Posterior vena cava (tissue), 2 donors: ENCODE measurements at places on chromosomes 6 and 20. TPM values are rescaled to one million over a fixed set of nuclear protein-coding genes. Genes with fewer than 3 reads are reported as not detected.

The CLDN20 gene
- not detected for total RNA-seq

The MUC21 gene
- not detected for total RNA-seq

The LINC00237 gene
- not detected for total RNA-seq

The ATF6B gene
- total RNA-seq: 63.1 TPM

The SLC12A5 gene
- not detected for total RNA-seq

The APCDD1L gene
- 0.88 TPM for total RNA-seq

The SAPCD1 gene
- not detected for total RNA-seq

The WFDC13 gene
- not detected for total RNA-seq

The CST2 gene
- total RNA-seq: 1.2 TPM

The TMC2 gene
- 0.14 TPM for total RNA-seq

The PXMP4 gene
- total RNA-seq: 9.0 TPM

The ZNF391 gene
- 3.3 TPM for total RNA-seq

The CDH4 gene
- 0.19 TPM for total RNA-seq

The WDR46 gene
- 31.7 TPM for total RNA-seq

The NDRG3 gene
- total RNA-seq: 24.9 TPM

The MYLK2 gene
- not detected for total RNA-seq

The GSTA3 gene
- not detected for total RNA-seq

The HUS1B gene
- total RNA-seq: 1.2 TPM

The HCRTR2 gene
- total RNA-seq: not detected

The ADGRG6 gene
- total RNA-seq: 10.2 TPM

The TFAP2C gene
- 0.38 TPM for total RNA-seq

The GGTLC1 gene
- not detected for total RNA-seq

The NFATC2 gene
- total RNA-seq: 4.4 TPM

The PSORS1C2 gene
- total RNA-seq: not detected

The SLC22A1 gene
- total RNA-seq: 1.9 TPM

The PRR18 gene
- total RNA-seq: not detected

The CST7 gene
- total RNA-seq: 2.5 TPM

The SYCP2L gene
- total RNA-seq: 1.1 TPM

The TREML1 gene
- 0.56 TPM for total RNA-seq

The OR2H1 gene
- total RNA-seq: not detected

The TRIM15 gene
- not detected for total RNA-seq

The HRH3 gene
- not detected for total RNA-seq

The LGSN gene
- total RNA-seq: not detected

The FILIP1 gene
- 43.2 TPM for total RNA-seq

The BFSP1 gene
- total RNA-seq: 0.67 TPM

The CCDC170 gene
- total RNA-seq: 1.7 TPM

The OPRM1 gene
- total RNA-seq: not detected

The RBBP8NL gene
- not detected for total RNA-seq

The CRIP3 gene
- total RNA-seq: 1.4 TPM

The ZNF133 gene
- 8.6 TPM for total RNA-seq

The SLC22A3 gene
- 26.6 TPM for total RNA-seq

The POPDC3 gene
- not detected for total RNA-seq

The SYNDIG1 gene
- total RNA-seq: 22.5 TPM

The HCK gene
- 12.7 TPM for total RNA-seq

The LHFPL5 gene
- not detected for total RNA-seq

The TMEM14B gene
- total RNA-seq: 60.2 TPM
